ENCODE measurements at places on chromosomes 1 and 21.

DNA sequence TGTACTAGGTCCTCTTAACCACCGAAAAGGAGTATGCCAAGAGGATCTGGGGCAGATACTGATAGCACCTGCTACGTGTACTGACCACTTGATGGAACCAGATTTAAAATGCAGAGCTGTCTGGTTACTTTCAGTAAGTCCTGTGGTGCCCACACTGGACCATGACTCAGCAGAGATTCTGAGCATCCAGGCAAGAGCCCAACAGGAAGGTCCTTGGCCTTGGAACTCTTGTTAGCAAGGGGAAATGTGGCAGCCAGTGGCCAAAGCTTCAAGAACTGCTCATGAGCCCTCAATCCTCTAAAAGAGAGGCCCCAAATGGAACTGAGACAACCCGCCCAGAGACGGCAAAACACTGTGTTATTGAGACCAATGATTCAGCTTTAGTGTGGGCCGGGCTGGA is 4.2 kb upstream of the GJB5 start:
- DNase-seq: no peak

GRCh38 chr1:56489695-56490094 is 89.7 kb downstream of the PLPP3 start:
- no peak for DNase-seq

- DNase-seq: no peak
Measured at GRCh38 chr1:56133522-56134472, 445.6 kb downstream of the PLPP3 start.

- no peak for DNase-seq
Measured at GRCh38 chr1:115241309-115241708, 96.7 kb downstream of the NGF start.

DNA sequence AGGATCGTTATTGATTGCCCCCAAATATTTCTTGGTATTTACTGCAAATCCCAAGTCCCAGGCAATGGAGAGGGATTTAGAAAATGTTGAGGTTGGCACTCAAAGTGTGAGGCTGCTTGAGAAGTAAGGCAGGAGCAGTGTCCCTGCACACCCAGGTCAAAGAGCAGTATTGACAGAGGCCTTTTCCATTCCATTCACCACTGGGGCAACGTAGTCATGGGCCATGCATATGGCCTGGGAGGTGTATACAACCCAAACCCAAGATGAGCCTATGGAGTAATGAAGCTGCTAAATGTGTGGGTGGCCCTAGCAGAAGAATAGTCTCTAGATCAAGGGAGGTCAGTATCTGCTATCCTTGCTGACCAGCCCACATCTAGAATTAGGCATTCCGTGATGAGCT is 245.6 kb downstream of the FOXD2 start:
- no peak for DNase-seq

DNA sequence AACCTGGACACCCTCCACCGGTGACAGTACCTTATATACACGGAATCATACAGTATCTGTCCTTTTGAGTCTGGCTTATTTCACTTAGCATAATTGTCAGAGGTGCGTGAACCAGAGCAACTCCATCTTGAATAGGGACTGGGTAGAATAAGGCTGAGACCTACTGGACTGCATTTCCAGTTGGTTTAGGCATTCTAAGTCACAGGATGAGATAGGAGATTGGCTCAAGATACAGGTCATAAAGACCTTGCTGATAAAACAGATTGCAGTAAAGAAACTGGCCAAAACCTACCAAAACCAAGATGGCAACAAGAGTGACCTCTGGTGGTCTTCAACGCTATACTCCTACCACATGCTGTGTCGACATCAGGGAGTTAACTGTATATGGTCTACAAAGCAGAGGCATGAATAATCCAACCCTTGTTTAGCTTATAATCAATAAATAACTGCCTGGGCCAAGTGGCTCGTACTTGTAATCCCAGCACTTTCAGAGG is 1.4 kb upstream of the FDPS start:
- peak; percentile 70 for DNase-seq

DNA sequence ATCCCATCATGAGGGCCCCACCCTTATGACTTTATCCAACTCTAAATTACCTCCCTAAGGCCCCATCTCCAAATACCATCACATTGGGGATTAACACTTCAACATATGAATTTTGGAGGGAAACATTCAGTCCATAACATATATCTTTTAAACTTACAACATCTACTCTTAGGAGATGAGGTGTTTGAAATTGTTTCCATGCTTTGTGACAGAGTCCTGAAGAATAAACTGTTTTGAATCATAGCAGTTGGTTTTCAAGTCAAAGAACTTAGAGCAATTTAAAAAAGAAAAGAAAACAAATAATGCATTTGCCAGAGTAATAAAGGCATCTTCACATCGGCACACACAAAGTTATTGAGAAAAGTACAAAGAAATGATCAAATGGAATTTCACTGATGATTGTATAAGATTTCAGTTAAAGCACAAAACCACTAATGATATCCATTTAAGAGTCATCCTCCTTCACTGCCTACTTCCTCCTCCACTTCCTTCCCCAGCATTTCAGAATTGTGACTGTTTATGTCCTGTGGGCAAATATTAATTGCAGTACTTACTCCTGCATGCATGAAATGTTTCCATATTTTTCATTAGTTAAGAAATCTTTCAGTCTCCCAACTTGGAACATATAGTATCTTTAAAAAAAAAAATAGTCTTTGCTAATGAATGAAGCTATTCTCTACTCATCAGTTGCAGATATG is 202.0 kb downstream of the LRRC40 start:
- no peak for DNase-seq

DNA sequence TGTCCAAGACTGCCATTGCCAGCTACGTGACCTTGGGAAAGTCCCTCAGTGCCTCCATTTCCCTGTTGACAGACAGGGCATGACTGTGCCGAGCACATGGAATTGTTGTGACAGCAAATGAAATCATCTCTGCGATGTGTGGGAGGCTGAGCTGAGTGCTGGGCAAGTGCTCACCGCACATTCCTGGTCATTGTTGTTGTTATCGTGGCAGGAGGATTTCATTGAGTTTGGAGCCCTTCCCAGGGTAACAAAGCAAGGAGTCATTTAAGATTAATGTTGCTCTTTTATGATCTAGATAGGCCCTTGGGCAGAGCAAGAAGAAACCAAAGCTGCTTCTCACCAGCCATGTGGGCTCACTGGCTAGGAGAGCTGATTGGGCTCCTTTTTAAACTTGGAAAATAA is 39.6 kb upstream of the ITPKB start:
- DNase-seq: peak; percentile 33

GRCh38 chr1:119071321-119071720 is 69.1 kb downstream of the WARS2 start:
- DNase-seq: no peak

- no peak for DNase-seq
Measured at GRCh38 chr1:100649146-100649545, 70.4 kb upstream of the VCAM1 start.

GRCh38 chr1:32946413-32946812 is 18.2 kb downstream of the RNF19B start:
- DNase-seq: no peak

DNA sequence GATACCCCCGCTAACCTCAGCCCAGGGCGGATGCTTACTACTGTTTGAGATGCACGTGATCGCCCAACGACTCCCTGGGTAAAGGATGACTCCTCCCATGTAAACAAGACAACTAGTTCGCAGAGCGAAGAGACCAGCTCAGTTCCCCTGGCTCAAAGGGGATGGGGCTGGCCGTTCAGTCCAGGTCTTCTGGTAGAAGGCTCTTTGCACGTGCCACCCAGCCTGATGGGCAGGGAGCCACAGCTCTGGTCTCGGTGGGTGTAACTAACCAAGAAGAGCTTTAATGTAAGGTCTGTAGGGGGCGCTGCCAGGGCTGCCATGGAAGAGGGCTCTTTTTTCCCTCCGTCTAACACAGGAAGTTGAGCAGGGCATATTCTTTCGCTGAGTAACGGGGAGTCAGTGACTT is 49.4 kb upstream of the PARP1 start:
- no peak for DNase-seq

DNA sequence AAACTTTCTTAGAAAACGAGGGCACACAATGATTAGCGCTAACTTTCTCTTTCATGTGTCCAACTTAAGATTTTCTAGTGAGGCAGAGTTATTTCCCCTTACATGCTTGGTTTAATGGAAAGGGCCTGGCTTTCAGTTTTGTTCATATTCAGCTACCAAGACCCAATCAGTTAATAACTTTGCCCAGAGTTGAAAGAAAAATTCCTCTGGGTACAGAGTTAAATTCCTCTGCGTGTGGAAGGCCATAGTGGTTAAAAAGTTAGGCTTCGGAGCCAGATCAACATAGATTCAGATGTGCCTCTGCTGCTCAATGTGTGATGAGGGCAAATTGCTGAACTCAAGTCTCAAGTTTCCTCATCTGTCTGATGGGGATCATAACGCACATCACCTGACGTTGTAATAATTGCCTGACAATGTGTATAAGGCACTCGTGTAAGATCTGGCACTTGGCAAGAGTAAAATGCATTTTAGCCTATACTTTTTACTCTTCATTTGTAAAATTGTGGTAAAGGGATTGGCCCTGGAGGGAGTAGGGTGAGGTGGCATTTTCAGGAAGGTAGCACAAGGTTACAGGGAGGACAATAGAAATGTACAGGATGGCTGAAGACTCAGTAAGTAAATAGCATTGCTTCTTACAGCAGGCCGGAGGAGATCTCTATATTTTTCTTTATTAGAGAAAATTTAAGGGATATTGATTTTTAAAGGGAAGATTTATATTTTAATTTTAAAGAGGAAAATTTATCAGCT is 103.4 kb downstream of the ROR1 start:
- DNase-seq: no peak

GRCh38 chr1:41539999-41540398 is 55.5 kb upstream of the EDN2 start:
- no peak for DNase-seq

DNA sequence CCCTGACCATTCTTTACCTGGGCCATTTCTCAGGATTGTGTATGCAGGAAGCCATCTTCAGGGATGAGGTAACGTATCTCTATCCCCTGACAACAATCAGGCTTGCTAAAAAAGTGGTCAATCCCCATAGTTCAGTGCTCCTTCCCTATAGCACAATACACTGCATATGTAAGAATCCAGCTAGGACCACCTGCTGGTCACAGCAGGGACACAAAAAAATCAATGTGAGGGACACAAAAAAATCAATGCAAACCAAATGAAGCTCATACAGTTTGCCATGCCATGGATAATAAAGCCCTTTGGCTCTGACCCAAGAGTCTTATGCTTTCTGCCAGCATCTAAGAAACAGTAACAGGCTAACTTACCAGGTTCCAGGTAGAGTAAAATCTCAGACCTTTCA is 16.3 kb downstream of the ACBD6 start:
- DNase-seq: no peak
